ENCODE measurements at places on chromosomes 3 and 15.

DNA sequence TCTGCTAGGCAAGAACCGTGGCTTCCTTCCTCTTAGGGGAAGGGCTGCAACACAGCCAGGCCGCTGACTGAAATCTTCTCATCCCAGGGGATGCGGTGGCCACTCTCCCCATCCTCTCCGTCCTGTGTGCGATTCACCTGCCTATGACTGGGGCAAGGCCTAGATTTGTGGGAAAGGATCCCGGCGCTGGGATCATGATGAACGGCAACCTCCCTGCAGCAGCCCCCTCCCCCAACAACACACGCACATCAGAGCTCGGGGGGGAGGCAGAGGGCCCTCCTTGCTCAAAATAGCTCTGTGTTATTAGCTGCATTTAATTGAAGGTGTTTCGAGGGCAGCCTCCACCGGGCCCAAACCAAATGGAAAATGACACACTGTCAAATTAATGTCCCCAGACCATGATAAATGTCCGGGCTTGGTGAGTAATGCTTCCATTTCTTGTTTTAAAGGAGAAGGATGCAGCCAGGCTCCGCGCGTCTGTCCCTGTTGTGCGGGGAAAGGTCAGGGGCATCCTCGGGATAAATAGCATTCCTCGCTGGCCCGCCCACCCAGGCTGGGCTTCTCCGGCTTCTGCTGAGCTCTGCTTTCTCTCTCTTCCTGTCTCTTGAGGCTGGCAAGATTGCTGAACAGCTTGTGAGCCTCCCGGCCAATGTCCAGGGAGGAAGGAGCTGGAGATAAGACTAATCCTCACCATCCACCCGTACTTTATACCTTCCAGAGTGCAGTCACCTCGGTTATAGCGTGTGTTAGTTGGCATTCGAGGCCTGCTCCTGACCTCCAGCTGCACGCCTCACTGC is 56.4 kb upstream of the TLE3 start:
- DNase-seq: no peak

DNA sequence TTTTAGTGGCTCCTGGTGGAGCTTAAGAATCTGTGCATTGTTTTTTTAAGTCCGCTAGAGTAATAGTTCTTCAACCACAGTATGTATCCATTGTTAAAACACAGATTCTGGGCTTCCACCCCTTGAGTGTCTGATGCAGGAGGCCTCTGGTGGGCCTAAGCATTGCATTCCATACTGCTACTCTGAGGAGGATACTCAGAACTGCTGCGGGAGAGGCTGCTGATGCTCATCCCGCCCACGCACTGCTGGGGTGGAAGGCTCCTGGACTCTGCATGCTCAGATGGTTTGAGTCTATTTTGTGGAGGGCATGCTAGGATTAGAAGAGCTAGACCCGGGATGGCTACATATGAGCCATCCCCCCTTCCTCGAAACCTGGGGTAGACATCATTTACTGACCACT is 74.4 kb downstream of the THSD4 start:
- DNase-seq: no peak

GRCh38 chr15:39315206-39315850 is 265.6 kb upstream of the THBS1 start:
- no peak for DNase-seq

- DNase-seq: no peak
Measured at GRCh38 chr3:30685267-30685667, 78.9 kb downstream of the TGFBR2 start.

DNA sequence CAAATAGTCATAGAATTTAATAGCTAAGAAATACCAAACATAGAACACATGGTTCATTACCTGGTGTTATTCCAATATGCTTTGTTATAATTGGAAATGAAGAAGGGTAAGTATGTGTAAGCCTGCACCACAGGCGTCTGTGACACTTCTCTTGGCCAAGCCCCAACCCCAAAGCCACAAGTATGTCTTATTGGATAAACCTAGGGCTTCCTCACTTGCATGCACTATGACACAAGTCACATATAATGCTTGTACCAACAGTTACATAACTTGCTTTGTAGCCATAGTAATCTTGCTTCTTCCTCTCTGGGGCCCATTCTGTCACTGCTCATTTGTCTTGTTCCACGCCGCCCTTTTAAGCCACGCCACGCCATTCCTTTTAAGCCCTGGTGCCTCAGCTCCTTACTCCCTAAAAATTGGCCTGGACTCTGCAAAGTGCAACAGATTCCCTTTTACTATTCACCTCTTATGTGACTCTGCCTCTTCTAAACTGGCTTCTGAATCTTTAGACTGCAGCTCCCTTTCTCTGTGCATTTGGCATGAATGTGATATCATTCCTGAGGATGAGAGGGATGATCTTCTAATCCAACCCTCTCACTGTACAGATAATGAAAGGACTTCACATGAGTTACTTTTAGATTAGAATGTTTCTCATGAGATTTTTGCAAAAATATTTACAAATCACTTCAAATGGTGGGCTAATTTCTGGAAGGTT is 48.1 kb upstream of the EPHA3 start:
- no peak for DNase-seq

GRCh38 chr3:189827108-189827507 is 195.9 kb downstream of the TP63 start:
- no peak for DNase-seq

DNA sequence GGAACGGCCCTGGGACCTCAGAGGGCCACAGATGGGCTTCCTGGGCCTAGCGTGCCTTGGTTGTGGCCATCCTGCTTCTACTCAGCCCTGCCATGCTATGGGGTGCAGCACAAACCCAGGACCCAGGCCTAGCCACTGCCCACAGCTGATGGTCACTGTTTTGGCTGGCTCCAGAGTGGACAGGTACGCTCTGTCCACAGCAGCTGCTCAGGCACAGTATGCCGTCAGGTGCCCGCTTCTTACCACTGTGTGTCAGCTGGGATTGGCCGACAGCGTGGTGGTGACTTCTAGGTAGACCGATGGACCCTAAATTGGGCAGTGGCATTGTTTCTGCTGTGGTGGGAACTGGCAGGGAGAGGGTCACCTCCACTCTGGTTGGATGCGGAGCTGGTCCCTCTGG is 47.3 kb downstream of the KLF13 start:
- DNase-seq: no peak

GRCh38 chr15:76168237-76168984 is 108.6 kb downstream of the TMEM266 start:
- DNase-seq: no peak

DNA sequence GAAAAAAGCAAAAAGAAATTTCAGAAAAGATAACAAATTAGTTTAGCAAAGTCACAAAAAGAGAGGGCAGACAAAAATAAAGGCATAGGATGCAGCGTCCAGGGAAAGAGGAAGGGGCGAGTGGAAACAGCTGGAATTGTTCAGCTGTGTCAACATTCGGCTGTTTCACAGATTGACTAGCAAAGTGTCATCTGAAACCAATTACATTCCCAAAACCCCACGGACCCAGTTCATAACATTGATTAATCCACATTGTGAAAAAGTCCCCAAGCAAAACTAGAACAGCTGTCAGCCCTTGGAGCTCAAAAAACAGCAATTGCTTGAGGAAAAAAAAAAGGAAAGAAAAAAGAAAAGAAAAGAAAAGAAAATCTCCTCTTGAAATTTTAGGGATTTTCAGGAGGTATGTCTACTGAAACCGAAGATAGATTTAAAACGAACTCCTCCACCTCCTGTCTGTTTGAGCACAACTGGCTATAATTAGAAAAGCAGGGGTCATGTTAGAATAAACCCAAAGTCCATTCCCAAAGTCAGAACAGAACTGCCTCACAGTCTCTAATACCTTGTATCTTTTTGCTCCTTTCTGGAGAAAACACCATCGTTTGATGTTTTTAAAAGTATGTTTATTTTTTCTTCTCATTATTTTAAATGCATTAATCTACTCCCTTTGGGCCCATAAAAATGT is 159.6 kb downstream of the RORA start:
- no peak for DNase-seq

DNA sequence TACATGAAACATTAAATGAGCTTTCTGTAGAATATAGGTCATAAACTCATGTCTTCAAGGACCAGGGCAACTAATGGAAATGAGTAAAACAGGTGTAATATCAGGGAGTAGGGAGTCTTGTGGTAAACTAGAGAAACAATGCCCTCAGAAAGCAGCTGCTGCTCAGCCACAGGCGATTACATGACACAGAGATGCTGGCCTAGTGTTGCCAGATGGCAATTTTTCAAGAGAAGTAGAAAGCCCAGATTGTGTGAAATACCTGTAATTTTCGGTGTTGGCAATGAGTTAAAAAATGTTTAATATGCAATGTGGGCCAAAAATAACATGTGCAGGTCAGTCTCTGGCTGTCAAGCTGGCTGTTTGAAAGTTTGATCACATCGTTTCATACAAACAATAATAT is 23.4 kb downstream of the NCEH1 start:
- DNase-seq: no peak

DNA sequence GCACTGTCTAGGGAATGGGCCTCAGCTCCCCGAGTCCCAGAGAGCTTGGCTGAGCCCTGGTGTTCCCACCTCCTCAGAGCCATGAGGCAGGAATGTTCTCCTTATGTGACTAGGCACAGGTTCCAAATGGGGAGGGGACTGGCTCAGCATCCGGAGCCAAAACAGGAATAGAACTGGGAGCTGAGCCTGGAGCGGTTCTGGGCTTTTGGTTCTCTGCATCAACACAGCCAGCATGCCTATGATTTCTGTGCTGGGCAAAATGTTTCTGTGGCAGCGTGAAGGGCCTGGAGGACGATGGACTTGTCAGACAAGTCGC is at the start of gene FAM131A:
Gene FAM131A (plus strand): TSS at position 202 of the 316 bp plus-strand sequence. CDS start 31 bp downstream, at position 233.
- DNase-seq: no peak

DNA sequence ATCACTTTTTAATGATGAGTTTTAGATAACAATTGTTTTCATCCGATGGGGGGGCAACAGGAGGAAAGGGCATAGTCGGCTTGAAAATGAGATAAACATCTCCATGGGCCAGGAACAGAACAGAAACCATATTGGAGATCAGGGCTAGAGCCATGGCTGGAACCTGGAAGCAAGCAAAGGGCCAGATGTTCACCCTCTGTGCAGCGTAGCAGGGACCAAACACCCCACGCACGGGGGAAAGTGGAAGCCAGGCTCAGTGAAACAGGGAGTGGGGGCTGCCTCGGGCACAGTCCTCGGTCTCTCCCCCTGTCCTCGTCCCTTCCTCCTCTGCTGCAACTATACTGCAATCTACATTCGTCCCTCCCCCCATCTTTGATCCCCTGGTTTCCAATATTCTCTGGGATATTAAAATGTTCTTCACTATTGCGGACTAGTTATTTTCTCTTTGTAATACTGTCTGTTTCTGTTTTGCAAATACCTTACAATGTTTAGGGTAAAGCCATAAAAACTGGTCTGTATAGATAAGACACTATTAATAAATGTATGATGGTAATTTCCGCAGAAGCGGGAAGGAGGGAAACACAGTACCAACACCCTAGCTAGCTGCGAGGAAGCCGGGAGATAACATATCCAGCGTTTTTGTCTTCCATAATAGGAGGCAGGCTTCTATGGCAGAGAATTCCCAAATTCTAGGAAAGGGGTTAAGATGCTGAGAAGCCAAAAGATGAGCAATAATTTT is 121.5 kb downstream of the XXYLT1 start:
- peak; percentile 71 for DNase-seq

GRCh38 chr15:68819495-68820294 is 1.0 kb downstream of the ANP32A start:
- DNase-seq: peak; percentile 87

- no peak for DNase-seq
Measured at GRCh38 chr3:171289291-171289690, 170.9 kb downstream of the TNIK start.

Measured in hematopoietic multipotent progenitor cell treated with erythropoietin and hydrocortisone succinate and interleukin-3 and kit ligand, for 8 days (in vitro differentiated cells).